Vagina (tissue), 2 donors: ENCODE measurements at places on chromosomes 7 and 10. TPM values are rescaled to one million over a fixed set of nuclear protein-coding genes. Genes with fewer than 3 reads are reported as not detected.

Gene C10orf71
- not detected for total RNA-seq

- no peak for DNase-seq
These were observed 244.8 kb downstream of the BICC1 start for GRCh38 chr10:58757352-58758065.

DNA sequence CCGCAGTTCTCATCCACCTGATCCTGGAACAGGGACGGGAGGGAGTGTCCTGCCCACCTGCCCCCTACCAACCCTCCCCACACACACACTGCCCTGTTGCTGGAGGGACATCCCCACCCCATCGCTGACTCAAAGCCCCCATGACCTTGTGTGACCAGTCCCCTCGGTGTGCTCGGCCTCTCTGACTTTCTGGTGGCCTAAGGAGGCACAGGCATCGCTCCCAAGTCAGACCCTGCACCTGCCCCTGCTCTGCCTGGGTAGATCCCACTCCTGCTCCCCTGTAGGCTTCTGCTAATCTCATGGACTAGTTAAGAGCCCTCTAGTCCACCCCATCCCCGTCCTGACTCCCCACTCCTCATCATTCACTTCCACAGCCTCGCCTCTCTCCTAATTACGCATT, 58.8 kb upstream of the DOCK1 start:
- peak; percentile 52 for DNase-seq

Gene KCND2
- total RNA-seq, result 3.7 TPM

- DNase-seq, result no peak
These were observed 5.6 kb upstream of the MALSU1 start for GRCh38 chr7:23293500-23294073.

DNA sequence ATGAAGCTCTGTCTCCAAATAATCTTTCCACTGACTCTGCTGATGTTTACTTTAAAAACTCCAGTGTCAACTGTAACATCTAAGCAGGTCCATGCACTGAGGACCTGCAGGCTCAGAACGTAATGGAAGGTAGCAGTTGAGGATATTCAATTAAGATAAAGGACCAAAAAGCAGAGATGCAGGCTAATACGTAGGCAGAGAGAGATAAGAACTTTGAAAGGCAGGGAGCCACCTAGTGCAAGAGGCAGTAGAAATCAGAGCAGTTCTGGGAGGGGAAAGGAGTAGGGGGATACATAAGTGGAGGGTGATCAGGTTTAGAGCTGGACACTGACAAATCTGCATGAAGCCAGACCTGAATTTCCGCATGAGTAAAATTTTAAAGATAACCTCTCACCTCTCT, 114.5 kb upstream of the POM121L12 start:
- DNase-seq, result no peak

Gene MEST
- total RNA-seq, result 28.5 TPM

GRCh38 chr7:55575733-55576132, 3.4 kb upstream of the VOPP1 start:
- DNase-seq, result no peak

Gene HOGA1
- 0.98 TPM for total RNA-seq

DNA sequence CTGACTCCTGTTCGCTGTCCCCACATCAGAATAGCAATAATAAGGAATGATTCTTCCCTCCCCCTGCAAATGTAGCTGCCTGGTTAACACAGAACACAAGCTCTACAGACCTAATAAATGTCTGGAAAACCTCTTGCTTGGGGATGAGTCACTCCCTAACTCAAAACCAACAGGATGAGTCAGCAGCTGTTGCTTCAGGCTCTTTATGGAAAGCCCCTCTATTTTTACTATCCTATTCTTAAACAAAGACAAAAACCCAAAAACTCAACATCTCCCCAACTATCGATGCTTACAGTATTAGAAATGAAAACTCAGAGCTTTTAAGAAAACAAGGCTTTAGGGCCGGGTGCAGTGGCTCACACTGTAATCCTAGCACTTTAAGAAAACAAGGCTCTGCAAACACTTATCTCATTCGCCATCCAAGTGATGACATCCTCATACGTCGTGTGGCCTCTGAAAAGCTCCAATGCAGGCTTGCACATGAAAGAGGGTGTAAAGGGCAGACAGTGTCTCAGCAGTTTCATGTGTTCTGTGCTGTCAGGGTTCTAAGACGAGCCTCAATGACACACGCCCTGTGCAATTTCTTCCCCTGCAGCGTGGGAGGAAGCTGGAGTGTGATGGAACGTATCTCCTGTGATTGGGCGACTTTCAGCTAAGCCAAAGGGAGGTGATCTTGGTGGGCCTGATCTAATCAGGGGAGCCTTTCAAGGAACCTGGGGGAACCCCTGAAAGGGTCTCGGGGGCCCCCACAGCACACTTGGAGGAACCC, 70.1 kb downstream of the AMZ1 start:
- no peak for DNase-seq

- no peak for DNase-seq
These were observed 11.2 kb downstream of the MNX1 start for GRCh38 chr7:156998988-156999957.

Gene DPYSL4
- 0.49 TPM for total RNA-seq

DNA sequence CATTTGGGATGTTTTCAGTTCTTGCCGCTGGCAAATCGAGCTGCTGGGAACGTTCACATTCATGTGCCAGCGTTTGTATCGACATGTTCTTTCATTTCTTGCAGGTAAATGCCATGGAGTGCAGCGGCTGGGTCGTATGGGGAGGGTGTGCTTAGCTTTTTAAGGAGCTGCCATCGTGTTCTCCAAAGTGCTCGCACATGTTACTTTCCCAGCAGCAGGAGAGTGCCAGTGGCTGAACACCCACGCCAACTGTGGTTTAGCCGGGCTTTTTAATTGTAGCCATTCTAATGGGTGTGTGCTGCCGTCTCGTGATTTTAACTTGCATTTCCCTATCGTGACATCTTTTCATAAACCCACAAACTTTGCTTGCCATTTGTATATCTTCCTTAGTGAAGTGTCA, 11.6 kb upstream of the BNIP3 start:
- no peak for DNase-seq
